ENCODE measurements at places on chromosomes 3 and 15. TPM values are rescaled to one million over a fixed set of nuclear protein-coding genes. Genes with fewer than 3 reads are reported as not detected.

DNA sequence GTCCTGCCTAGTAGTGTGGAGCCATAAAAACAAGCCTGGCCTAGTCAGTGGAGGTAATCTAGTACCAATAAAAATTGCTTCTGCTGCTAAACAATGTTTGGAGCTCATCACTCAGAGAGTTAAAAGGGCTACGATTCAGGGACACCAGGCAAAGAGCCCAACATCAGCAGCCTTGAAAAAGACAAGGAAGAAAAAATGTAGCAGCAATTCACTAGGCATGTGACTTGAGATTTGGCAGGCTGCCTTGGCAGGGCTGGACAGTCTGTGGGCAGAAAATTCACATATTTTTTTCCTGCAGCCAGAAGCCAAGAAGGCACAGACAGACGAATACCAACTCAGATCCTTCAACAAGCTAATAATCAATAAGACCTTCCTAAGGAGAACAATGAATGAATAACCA is 47.2 kb downstream of the IGSF11 start:
- DNase-seq, result peak; percentile 44

Gene NR1I2
- 0.23 TPM for total RNA-seq

GRCh38 chr15:74823324-74823723 is 3.1 kb upstream of the CPLX3 start:
- DNase-seq, result no peak

DNA sequence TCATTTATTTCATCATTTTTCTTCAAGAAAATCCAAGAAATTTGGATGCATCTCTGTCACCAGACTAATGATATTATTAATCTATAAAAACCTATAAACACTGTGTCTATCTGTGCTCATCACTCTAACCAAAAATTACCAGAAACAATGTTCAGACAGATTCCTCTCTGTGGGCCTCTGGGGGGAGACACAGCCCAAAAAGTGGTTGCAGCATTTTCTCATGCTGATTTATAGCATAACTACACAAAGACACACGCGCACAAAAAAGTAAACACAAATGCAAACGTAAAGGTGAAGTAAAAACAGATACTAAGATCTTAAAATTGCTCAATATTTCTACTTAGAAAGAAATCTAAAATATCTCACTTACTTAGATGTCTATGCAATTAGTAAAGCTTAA is 976.0 kb downstream of the GBE1 start:
- DNase-seq, result no peak

Gene ZNF80
- not detected for total RNA-seq

Gene GALNT15
- total RNA-seq, result 5.2 TPM

GRCh38 chr15:101459579-101460300 is 29.8 kb downstream of the PCSK6 start:
- no peak for DNase-seq

DNA sequence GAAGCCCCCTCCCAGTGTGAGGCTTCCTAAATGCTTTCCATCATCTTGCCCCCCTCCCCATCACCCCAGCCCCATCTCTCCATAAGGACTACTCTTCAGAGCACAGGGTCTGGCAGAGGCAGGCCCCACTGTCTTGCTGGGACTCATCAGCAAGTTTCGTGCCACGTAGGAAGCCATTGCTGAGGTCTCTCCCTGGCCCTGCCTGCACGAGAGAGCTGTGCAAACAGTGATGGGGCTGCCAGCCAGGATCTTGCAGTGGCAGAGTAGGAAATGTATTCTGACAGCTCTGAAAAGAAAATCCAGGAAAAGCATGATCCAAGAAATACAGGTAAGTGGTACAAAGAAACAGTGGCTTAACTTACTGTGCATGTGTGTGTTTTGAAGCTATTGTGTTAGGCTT is 22.6 kb downstream of the ISL2 start:
- DNase-seq, result no peak

Gene TUSC2
- total RNA-seq, result 25.8 TPM

All from heart right ventricle (tissue), 16 donors.